Astrocyte of the cerebellum (primary cell): ENCODE measurements at places on chromosomes 3 and 15.

- no peak for DNase-seq
These were observed 68.5 kb downstream of the CPN2 start for GRCh38 chr3:194282436-194283122.

DNA sequence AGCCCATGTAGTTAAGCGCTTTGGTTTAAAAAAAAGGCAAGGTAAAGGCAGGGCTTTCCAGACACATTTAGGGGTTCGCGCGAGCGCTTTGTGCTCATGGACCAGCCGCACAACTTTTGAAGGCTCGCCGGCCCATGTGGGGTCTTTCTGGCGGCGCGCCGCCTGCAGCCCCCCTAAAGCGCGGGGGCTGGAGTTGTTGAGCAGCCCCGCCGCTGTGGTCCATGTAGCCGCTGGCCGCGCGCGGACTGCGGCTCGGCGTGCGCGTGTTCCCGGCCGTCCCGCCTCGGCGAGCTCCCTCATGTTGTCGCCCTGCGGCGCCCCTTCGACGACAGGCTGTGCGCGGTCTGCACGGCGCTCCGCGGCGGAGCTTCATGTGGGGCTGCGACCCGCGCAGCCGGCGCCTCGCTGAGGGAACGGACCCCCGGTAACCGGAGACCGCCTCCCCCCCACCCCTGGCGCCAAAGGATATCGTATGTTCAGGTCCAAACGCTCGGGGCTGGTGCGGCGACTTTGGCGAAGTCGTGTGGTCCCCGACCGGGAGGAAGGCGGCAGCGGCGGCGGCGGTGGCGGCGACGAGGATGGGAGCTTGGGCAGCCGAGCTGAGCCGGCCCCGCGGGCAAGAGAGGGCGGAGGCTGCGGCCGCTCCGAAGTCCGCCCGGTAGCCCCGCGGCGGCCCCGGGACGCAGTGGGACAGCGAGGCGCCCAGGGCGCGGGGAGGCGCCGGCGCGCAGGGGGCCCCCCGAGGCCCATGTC lies 927 bp downstream of the SMAD6 start:
- DNase-seq, result no peak

- peak; percentile 13 for DNase-seq
These were observed at the start of gene CFAP161 for GRCh38 chr15:81133782-81134461. CFAP161 (plus strand) TSS chr15:81134270; CDS start chr15:81134330, 60 bp downstream.

DNA sequence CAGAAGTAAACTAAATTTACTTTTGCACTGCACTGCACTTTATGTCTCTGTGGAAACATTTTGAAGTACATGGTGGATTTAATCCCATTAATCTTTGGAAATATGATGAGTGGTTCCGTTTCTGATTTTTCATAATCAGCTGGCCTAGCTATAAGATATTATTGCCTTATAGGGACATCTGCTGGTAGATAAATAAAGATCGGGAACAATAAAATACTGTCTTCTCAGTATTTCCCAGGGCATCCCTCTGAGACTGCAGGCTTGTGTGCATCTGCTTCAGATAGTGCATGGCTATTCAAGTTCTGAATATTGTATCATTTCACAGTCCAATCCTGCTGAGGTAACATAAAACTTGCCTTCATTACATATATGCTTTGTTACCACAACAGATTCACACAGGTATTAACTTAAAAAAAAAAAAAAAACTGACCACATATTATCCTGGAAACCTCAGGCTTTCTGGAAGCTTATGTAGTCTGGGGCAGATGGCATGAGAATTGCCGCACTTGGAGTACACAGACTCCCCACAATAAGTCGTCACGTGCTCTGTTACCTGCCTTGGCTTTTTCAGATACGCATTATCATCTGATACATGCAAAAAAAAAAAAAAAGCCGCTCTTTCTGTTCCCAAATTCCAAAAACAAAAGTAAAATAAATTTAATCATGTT lies 330.8 kb upstream of the AGTR1 start:
- DNase-seq, result peak; percentile 6

- DNase-seq, result no peak
These were observed 43.0 kb downstream of the SAXO2 start for GRCh38 chr15:82305621-82306048.

DNA sequence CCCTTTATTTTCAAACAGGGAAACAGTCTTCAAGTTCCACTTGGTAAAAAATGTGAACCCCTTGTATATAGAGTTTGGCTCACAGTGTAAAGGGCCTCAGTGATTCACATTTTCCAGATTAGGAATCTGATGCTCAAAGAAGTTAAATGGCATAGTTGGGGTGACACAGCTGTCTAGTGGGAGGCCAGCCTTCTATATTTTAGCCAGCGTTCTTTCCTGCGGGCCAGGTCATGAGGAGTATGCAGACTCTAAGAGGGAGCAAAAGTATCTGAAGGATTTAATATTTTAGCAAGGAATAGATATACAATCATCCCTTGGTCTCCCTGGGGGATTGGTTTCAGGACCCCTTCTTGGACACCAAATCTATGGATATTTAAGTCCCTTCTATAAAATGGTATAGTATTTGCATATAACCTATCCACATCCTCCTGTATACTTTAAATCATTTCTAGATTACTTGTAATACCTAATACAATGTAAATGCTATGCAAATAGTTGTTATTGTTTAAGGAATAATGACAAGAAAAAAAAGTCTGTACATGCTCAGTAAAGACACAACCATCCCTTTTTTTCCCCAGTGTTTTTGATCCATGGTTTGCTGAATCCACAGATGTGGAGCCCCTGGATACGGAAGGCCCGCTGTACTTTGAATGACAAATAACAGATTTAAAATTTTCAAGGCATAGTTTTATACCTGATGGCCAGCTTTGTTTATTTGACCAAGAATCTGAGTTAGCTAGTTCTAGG lies 7.0 kb downstream of the B2M start:
- no peak for DNase-seq

- no peak for DNase-seq
These were observed 29.9 kb upstream of the SFMBT1 start for GRCh38 chr3:53075743-53076140.

GRCh38 chr15:53462651-53463050 lies 296.8 kb downstream of the WDR72 start:
- DNase-seq, result no peak

DNA sequence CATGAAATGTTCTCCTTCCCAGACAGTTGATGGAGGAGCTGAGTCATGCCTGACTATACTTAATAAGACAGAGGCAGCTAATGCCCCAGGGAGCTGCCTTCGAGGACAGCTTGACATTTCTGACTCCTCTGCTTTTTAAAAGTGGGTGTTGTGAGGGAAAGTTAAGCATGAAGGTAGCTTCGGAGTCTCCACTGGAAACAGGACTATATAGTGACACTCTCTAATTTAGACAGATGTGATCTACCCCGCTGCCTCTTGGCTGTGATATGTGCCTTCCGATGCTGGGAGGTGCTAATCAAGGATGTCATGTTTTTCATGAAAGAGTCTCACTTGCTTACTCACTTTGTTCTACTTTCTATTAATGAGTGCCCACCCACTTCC lies 72.7 kb downstream of the IL1RAP start:
- DNase-seq, result no peak

DNA sequence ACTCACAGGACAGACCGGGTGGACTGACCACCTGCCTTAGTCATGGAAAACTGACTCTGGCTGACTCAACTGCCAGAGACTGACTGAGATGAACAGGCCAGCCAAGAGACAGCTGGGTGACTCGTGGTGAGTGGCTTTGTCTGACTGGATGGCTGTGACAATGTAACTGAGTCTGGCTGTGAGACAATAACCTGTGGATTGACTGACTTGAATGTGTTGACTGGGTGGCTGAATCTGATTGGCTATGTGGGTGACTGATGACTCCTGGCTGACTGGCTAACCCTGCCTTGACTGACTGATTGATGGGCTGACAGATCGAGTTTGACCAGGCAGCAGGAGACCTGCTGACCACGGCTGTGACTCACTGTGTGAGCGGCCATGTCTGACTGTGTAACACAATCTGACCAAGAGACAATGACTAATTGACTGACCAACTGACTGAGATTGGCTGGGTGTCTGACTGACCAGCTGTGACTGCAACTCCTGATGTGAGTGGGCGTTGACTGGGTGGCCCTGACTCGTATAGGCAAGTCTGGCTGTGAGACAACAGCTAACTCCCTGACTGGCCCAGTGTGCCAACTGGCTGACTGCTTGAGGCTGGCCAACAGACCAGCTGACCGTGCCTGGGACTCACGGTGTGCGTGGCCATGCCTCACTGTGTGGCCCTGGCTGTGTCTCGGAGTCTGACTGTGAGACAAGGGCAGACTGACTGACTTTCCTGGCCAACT lies 509.1 kb downstream of the SHQ1 start:
- DNase-seq, result peak; percentile 58

- DNase-seq, result no peak
These were observed 72.1 kb downstream of the CLSTN2 start for GRCh38 chr3:140007081-140007480.

DNA sequence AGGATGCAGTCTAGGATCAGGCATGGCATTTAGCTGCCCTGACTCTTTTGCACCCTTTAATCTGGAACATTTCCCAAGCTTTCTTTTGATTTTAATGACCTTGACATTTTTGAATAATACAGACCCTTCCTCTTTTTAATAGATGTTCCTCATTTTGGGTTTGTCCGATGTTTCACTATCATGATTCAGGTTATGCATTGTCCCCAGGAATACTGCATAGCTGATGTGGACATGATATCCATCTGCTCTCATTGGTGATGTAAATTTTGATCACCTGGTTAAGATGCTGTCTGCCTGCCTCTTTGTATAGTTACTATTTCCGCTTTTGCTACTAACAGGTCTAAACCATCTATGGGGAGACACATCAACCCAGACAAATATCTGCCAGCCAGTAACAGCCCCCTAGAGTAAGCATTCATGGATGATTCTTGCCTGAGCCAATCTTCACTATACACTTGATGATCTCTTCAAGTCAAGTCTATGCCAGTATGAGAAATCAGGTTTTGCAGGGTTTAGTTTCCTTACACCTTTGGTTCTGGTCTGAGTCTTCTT lies 50.6 kb upstream of the ULK4 start:
- DNase-seq, result no peak

- DNase-seq, result no peak
These were observed 477.4 kb downstream of the RSL24D1 start for GRCh38 chr15:54719325-54719724.

- DNase-seq, result peak; percentile 70
These were observed 18.4 kb downstream of the TM4SF18 start for GRCh38 chr3:149314807-149315578.

DNA sequence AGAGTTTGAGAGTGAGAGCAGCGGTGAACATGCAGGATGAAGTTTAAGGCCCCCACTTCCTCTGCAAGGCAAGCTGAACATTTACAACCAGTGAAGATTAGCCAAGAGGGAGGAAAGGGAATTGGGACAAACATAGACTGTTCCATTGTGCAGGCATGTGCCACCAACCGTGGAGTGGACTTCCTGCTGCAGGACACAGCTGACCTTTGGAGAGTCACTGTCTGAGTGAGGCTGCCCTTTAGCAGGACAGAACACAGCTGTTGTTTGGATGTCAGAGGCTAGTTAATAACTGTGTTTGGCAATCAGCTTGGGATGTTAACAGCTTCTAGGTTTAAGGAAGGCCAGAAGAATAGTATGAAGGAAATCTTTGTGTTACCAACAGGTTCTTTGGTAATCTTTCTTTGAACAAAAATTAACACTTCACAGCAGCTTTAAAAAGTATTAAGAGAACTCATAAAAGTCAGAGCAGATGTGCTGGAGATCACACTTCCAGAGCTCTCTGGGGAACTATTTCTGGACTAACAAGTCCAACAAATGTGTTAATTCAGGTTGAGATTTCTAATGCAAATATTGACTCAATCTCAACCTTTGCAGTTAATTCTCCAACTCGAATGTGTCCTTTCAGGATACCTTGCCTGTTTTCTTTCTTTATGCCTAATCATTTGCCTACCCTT lies 31.4 kb downstream of the CTDSPL start:
- no peak for DNase-seq

DNA sequence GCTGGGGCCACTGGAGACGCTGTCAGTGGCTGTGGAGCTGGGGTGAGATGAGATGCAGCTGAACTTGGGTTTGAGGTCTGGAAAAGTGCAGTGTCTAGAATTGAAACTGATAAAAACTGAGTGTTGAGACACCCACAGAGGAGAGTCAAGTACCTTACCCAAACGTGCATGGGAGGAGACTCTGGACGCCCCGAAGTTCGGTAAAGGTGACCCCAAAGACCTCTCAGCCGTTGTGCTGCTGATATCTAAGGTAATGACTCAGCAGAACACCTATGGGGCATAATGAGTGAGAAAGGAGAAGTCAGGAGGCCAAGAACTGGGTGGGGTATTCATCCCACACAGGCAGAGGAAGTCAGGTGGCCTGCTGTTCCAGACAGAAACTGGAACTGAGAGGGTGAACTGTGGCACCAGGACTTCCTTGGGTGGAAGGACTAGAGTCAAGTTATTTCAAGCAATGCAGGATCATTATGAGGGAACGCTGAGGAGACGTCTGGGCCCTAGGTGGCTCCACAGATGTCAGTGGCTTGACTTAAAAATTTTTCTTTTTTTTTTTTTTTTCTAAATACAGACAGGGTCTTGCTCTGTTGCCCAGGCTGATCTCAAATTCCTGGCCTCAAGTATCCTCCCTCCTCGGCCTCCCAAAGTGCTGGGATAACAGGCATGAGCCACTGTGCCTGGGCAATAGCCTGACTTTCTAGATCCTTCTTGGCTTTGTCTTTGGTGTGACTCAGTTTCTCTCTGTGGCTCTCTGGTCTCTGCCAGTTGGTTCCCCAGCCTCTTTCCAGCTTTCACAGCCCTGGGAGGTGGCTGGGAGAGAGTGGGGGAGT lies 67.6 kb upstream of the GCNT3 start:
- DNase-seq, result no peak

GRCh38 chr15:60406513-60407414 lies 9.0 kb upstream of the ANXA2 start:
- no peak for DNase-seq

- DNase-seq, result no peak
These were observed 291.2 kb upstream of the C2CD4B start for GRCh38 chr15:62456011-62456920.
